ENCODE measurements at places on chromosomes 12 and 14. TPM values are rescaled to one million over a fixed set of nuclear protein-coding genes. Genes with fewer than 3 reads are reported as not detected.

DNA sequence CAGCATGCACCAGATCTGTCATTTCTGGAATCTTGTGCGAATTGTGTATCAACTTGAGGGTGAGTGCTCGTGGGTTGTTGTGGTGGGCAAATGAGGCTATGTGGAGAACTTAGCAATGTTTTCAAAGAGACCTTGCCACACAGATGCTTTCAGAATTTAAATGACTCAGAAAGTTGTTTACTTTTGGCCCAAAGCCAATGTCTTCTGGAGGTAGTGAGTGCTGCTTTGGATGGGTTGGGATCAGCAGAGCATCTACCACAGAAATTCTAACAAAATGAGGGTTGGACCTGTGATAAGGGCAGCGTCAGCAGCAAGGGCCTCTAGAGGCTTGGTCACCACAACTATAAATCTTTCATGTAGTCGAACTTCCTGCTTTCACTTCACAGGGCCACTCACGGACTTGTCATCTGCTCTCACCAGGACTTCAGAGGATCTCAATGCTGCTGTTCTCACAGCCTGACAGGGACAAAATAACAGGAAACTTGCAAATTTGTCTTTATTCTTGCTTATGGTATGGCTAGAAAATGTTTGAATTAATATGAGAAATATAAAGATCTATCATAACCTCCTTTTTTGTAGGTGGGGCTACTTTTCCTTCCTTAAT lies 111.4 kb downstream of the DACT1 start:
- DNase-seq, result no peak

- no peak for DNase-seq
Observed at GRCh38 chr12:68020699-68021098, 31.5 kb downstream of the IFNG-AS1 start.

DNA sequence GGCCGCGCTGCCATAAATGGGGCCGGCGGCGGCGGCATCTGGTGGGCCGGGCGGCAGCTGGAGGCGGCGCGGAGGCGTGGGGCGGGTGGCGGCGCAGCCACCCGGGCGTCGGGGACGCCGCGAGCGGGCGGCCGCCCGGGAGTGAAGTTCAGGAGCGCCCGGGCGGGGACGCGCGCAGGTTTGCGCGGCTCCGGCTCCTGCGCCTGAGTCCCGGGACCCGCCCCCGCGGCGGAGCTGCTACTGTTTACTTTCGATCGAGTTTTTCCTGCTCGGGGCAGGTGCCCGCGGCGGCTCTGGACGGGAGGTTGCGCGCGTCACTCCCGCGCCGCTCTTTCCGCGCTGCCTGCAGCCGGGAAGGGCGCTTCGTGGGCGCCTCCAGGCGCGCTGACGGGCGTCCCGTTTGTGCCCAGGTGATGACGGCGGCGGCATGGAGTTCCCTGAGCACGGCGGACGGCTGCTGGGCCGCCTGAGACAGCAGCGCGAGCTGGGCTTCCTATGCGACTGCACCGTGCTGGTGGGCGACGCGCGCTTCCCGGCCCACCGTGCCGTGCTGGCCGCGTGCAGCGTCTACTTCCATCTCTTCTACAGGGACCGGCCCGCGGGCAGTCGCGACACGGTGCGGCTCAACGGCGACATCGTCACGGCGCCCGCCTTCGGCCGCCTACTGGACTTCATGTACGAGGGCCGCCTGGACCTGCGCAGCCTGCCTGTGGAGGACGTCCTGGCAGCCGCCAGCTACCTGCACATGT lies at the start of gene ZBTB42:
ZBTB42 (plus strand) TSS at position 331 of the 749 bp plus-strand sequence; CDS start at position 428, 97 bp downstream.
- peak; percentile 21 for DNase-seq

- no peak for DNase-seq
Observed at GRCh38 chr12:85155791-85156190, 119.6 kb downstream of the LRRIQ1 start.

GRCh38 chr12:109677279-109677691 lies 36.3 kb upstream of the FAM222A start:
- DNase-seq, result no peak

DNA sequence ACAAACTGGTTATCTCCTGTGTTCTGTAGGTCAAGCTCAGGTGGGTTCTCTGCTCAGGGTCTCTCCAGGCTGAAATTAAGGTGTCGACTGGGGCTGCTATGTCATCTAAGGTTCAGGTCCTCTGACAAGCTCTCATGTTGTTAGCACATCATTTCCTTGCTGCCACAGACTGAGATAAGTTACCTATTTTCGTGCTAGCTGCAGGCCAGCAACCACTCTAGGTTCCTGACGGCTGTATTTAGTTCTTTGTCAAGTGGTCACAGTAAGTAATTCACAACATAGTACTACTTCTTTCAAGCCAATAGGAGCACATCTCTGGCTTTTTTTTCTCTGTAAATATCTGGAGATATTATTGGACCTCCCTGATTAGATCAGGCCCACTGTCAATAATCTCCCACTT lies 169.3 kb upstream of the CAND1 start:
- no peak for DNase-seq

ETFRF1 gene
- total RNA-seq, result 24.8 TPM
